Suprapubic skin (tissue), 4 donors: ENCODE measurements at places on chromosomes 5 and 9. TPM values are rescaled to one million over a fixed set of nuclear protein-coding genes. Genes with fewer than 3 reads are reported as not detected.

FOXD4 gene
- not detected for total RNA-seq

SAPCD2 gene
- 8.2 TPM for total RNA-seq

GRCh38 chr5:31221001-31221400 lies 27.5 kb downstream of the CDH6 start:
- no peak for DNase-seq

DNA sequence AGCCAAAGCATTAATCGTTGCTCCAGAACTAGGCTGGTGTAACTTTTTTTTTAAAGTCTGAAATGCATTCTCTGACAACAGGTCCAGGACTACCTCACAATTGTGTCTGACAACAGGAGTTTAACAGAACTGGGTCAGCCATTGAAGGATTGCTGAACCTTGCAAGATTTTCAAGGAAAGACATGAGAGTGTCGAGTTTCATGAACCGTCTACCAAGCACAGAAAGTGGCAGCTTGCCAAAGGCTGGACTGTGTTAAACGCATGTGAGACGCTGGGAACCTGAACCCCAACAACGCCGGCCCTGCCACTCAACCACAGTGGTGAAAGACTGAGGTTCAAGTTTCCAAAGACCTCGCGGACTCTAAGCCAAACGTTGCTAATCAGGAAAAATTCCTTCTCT lies 79.1 kb downstream of the LHFPL2 start:
- DNase-seq: no peak

C9orf50 gene
- total RNA-seq: 0.64 TPM

DNA sequence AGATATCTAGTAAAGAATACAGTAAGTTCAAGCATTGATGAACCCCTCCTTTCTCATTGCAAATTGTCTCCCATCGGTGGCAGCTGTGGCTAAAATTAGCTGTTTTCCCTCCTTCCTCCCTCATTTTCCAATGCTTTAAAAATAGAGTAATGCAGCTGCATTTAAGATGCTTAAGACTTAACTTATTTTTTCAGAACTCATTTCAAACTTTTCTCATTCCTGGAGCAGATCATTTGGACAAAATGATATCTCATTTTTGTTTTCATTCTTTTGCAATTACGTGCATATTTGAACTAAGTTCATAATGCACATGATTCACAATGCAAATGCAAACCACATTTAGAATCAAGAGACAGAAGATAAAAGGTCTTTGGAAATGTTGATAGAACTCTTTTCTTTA lies 14.6 kb downstream of the HSPB3 start:
- no peak for DNase-seq

GRCh38 chr5:17249029-17249634 lies 31.7 kb downstream of the BASP1 start:
- DNase-seq: no peak

GRCh38 chr9:128634111-128634510 lies 22.5 kb downstream of the DYNC2I2 start:
- DNase-seq: no peak

MEGF9 gene
- total RNA-seq: 33.6 TPM

DAPK1 gene
- total RNA-seq: 8.9 TPM

GRCh38 chr5:180469586-180469865 lies 24.7 kb upstream of the CNOT6 start:
- DNase-seq: no peak

ADAMTSL1 gene
- total RNA-seq: 1.6 TPM

- DNase-seq: no peak
Measured at GRCh38 chr9:104258296-104259011, 164.3 kb downstream of the SMC2 start.

GNAQ gene
- total RNA-seq: 16.0 TPM

GFRA3 gene
- total RNA-seq: 2.0 TPM

PHYHD1 gene
- total RNA-seq: 53.7 TPM

PRRX2 gene
- total RNA-seq: 16.8 TPM

GRCh38 chr5:39072925-39073766 lies 1.1 kb downstream of the RICTOR start:
- DNase-seq: no peak

DNA sequence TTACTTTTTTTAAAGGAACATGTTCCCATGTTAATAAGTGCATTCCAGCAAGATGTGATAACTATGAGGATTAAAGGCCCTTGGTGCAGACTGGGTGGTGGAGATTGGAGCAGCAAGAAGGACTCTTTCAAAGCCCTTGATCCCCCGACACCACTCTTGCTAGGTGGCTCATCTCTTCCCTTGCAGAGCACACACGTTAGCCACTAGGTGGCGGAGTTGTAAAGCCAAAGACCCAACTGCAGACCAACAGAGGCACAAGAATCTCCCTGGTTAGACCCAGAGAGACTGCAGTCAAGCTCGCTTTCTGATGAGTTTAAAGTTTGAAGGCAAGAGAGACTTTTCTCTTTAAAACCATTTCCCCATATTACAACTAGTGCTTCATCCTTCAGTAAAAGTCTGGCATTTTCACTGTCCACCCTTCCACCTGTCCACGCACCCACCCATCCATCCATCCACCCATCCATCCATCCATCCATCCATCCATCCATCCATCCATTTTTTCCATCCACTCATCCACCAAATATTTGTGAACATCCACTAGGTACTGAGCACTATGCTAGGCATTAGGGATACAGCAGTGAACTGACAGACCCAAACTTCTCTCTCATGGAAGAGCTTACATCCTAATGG lies 226.9 kb downstream of the MSX2 start:
- no peak for DNase-seq

GRCh38 chr9:90830977-90831376 lies 29.4 kb downstream of the SYK start:
- no peak for DNase-seq

DNA sequence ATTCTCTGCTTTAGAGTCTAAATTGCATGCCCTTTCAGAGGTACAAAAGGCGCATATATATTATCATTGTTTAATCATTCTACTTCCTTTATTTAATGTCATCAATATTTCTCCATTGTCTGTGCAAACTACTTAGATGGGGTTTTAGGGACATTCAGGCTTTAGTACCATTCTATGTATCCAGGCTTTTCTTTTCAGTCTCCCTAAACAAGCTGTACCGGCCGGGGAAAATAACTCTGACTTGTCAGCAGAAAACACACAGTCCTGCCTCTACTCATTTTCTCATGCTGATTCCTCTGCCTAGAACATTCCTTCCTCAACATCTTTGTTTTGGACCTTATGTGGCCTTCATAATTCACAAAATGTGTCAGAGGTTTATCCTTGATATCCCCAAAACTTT lies 392.1 kb upstream of the DAB2 start:
- DNase-seq: no peak

DNA sequence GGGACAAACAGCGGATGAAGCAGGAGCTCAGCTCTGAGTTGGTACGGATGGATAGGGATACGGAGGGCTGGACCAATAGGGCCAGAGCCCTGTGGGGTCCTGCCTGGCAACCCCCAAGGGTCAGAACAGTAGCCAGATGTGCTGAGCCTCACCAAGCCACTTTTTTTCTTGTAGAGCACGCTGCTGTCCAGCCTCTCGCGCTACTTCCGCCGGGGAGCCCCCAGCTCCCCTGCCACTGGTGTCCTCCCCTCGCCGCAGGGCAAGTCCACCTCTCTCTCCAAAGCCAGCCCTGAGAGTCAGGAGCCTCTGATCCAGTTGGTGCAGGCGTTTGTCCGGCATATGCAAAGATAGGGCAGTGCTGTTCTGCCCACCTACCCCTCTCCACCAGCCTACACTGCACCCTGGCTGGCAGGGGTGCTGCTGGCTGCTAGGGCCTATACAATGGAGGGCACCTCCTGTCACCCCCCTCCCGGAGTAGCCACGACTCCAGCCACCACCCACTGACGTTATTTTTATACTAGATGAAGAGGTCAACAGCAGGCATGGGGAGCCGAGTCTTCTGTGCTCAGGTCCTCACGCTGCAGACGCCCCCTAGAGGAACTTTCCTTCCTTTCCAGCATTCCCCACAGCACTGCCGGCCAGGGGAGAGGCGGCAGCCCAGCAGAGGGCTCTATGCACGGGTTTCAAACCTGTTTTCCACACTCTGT lies 21.6 kb downstream of the SH3GLB2 start:
- no peak for DNase-seq

NXNL2 gene
- not detected for total RNA-seq

DNA sequence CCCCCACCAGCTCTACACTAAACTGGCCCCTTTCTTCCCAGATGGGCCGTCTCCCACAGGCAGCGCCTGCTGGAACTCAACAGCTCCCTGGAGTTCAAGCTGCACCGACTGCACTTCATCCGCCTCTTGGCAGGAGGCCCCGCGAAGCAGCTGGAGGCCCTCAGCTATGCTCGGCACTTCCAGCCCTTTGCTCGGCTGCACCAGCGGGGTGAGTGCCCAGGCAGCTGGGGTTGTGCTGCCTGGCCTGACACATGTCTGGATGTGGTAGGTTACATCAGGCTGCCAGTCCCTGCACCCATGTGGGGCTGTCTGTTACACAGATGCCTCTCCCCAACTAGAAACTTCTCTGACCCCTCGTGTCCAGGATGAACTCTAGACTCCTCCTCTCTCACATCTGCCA lies 9.8 kb downstream of the NHP2 start:
- DNase-seq: no peak

ASPN gene
- total RNA-seq: 7.0 TPM

SHOC1 gene
- 0.91 TPM for total RNA-seq

GRCh38 chr9:99490729-99491128 lies 268.6 kb downstream of the SEC61B start:
- DNase-seq: no peak

TMEM215 gene
- total RNA-seq: 0.31 TPM

CFAP77 gene
- not detected for total RNA-seq

GRCh38 chr5:151646334-151646733 lies 40.4 kb downstream of the SPARC start:
- no peak for DNase-seq

DNA sequence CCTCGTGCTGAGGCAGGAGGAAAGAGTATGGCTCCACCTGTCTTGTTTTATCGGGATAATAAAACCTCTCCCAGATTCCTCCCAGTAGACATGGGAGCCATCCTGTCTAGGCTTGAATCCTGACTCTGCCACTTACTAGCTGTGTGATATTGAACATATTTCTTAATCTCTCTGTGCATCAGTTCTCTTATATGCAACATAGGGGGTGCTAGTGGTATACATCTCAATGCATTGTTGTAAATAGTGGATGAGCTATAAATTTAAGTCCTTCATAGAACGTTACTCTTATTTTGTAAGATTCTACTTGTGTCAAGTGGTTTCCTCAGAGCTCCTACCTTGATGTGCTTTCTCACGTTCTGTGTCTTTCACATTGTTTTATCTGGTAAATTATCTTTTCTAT lies 417.7 kb upstream of the POU5F2 start:
- DNase-seq: no peak

FOXD4L6 gene
- not detected for total RNA-seq

SHC3 gene
- 1.7 TPM for total RNA-seq
